ENCODE measurements at places on chromosomes 16 and 17.

DNA sequence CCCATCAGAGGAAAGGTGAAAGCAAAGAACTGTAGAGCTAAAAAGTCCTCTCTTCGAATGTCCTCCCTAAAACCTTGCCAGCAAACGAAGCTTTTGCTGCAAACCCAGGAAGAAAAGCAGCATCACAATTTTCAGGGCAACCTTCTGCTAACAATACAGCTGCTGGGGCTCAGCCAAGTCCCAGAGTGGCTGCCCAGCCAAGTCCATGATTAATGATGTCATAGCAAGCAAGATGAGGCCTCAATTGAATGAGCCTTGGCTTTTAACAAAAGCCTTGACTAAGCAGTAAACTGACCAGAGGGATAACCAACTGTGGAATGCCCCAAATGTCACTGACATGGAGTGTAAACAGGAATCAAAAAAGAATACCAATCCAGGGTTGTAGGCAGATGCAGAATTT lies 342.7 kb downstream of the PMP22 start:
- no peak for DNase-seq

- no peak for DNase-seq
These were observed 2.6 kb downstream of the DNAH2 start for GRCh38 chr17:7720125-7720524.

DNA sequence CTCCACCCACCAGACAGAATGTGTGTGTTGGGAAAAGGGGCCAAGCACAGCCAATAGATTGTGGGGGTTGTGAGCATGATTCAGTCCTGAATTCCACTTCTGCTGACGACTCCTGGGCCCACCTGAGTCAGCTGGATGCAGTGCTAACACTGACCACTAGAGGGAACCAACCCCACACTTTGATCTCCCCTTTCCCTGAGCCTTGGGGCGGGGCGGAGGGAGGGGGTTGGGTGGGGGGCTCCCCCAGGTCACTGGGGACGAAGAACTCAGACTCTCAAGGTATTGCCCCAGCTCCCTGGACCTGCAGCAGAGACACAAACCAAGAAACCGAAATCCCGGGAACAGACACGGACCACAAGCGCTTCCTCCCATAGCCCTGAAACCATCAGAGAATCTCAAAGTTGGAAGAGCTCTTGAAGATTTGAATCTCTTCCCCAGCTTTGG lies 621 bp upstream of the CSHL1 start:
- DNase-seq, result no peak

GRCh38 chr17:42287305-42287976 lies 857 bp upstream of the STAT5A start:
- DNase-seq, result no peak

- no peak for DNase-seq
These were observed 1.4 kb downstream of the GOT2 start for GRCh38 chr16:58732545-58733247.

DNA sequence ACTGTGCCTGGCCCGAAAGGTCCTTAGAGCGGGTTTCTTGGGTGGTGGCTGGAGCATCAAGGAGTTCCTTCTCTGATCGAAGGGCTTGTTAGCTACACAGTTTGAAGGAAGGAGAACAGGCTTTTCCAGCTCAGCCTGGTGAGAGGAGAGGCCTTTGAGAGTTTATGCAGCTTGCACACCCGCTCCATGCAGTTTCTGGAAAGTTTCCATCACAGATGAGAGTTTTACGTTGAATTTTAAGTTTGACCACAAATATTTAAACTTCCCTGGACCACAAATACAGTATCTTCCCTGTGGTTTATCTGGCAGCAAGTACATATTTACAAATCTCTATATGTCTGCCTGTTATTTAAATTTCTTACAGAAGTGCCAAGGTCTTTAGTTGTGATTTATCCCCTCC lies 56.8 kb downstream of the HIC1 start:
- no peak for DNase-seq

DNA sequence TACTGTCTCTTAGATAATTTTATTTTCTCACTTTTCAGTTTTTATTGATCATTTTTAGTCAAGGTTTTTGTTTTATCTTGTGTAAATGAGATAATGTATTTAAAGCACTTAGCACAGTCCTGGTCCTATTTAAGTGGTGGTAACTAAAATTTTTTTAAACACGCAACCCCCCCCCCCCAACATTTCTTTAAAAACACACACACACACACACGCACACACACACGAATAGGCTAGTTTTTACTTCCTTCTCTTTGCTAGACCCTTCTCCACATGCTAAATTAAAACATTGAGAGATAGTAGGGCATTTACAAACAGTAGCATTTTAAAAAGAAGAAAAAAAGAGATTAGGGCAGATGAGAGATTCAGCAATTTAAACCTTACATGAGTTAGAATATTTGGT lies 5.0 kb downstream of the NFATC3 start:
- DNase-seq, result no peak

GRCh38 chr16:29811896-29812665 lies at the start of gene PRRT2:
TSS of gene PRRT2 (plus strand) at chr16:29812193. CDS start at chr16:29813055, 862 bp downstream.
- DNase-seq, result no peak

DNA sequence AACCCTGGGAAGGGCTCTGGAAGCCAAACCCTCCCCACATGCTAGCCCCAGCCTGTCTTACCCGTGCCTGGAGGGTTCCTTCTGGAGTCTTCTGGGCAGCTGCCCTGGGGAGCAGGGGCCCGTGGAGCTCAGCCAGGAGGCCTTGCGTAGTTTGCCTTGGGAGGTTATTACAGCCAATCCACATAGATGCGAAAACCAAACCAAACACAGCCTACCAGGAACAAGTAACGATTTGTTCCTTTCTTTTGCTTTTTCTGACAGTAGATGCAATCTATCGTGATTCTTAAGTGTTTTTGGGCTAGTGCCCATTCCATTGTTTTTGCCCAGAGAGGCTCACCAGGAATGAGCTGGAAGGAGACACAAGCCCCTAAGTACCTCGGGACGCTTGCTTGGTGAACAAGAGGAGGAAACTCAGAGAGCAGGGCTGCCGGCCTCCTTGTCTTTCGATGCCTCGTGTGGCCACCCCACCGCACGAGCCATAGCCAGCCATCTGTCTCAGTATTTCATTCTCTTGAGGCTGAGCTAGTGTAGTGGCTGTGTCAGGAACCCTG lies 102.7 kb upstream of the NOL11 start:
- DNase-seq, result no peak

DNA sequence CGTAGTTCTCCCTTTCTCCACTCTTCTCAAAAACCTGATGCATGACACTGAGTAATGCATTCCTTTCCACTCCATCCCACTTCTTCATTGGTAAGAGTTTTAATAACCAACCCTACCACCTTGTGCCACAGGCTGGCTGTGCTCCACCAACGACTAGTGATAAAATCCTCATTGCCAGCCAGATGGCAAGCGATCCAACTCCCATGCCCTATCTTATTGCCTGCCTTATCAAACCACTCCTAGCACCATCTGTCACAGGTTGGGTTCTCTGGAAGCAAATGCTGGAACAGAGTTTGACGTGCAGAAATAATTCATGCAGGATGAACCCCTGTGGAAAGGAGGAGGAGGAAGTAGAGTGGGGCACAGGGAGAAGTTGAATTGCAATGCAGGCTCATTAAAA lies 99.5 kb downstream of the CHD9NB start:
- no peak for DNase-seq

DNA sequence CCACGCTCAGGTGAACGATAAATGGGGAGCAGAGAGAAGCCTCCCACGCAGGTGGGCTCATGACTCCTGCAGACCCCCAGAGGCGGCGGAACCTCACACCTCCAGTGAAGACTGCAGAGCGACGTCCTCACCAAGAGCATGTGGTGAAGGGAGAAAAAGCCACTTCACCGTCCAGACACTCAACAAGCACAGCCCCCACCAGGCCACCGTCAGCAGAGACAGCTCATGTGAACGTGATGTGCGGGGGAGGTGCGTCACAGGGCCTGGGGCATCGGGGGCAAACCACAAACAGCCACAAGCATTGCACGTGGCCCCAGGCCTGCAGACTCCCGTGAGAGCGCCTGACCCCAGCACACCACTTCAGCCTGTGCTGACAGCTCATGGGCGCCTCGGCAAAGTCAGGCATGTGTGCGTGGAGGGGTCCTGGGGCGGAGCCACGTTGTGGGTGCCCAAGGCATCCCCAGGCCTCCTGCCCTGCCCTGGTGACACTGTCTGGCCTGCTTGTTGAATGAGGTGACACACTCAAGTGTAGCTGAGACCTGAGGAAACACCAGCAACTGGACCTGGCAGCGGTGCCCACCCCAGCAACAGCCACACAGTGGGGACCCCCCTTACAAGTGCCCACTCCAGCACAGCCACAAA lies 19.0 kb downstream of the LMF1 start:
- DNase-seq, result no peak

Measured in NCI-H1048 (cell line).